ENCODE measurements at places on chromosomes 12 and 14.

- no peak for DNase-seq
Measured at GRCh38 chr12:30814295-30814655, 59.5 kb upstream of the CAPRIN2 start.

DNA sequence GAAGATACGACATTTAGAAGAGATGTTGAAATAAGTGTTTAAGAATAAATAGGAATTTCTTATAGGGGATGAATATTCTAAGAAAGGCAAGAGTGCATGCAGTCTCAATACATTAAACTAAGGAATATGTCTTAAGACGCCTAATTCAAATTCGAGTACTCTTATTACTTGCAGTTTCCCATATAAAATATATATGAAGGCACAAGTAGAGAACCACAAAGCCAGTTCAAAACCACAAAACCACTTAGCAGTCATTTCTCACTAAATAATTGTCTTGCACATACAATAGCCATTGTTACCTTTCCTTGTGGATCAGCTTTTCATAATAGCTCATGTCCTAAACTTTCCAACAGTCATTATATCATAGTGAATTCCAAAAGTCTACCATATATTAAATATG lies 91.0 kb upstream of the MON2 start:
- DNase-seq, result no peak

DNA sequence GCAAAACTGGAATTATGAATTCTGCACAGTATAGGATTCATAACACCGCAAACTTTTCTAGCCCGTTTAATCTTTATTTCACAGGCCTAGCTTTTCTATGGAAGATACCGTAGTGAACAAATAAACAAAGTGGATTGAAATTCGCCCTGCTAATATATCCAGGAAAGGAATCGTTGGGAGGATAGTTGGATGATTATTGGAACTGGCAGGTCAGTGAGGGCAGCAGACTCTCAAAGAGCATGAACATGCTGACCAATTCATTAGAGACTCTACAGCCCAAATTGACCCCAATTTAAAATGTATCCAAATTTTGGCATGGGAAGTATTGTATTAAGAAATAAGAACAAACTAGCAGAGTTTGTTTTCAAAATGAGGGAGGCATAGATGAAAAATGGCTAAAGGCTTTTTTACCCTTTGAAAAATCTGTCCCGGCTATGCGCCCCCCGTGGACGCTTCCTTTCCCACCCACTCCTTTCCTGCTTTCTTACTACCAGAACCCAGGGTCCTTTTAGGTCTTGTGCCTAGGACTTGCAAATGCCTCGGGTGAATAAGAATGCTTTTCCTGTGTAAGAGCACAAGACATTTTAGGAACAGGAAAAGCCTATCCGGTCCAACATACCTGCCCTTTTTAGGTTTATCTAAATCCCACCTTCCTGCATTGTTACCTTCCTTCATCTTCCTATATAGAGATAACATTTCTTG lies 84.6 kb upstream of the PTPRB start:
- no peak for DNase-seq

GRCh38 chr14:101200650-101201516 lies 297.4 kb upstream of the RTL1 start:
- peak; percentile 34 for DNase-seq

GRCh38 chr12:27537855-27538675 lies 14.1 kb downstream of the PPFIBP1 start:
- no peak for DNase-seq

DNA sequence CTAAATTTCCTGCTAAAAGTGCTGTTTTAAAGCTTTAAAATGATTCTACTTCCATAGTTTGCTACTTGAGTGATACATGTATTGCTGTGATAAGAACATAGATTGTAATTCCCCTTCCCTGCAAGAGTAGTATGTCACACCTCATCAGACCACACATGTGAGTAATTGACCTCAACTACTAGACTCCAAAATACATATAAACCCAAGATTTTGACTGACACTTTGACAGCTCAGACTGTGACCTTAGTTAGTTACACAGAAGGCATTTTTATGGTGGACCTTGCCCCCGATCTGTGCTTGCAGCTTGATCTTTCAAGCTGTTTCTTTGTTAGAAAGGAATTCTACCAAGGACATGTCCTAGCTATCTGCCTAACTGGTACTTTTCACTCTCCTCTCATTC lies 18.6 kb downstream of the APOBEC1 start:
- no peak for DNase-seq

- no peak for DNase-seq
Measured at GRCh38 chr14:105084741-105085571, 19.7 kb upstream of the GPR132 start.

- DNase-seq, result peak; percentile 11
Measured at GRCh38 chr14:94448071-94448808, 4.4 kb downstream of the SERPINA11 start.

GRCh38 chr12:23831739-23832138 lies 117.7 kb downstream of the SOX5 start:
- DNase-seq, result no peak

DNA sequence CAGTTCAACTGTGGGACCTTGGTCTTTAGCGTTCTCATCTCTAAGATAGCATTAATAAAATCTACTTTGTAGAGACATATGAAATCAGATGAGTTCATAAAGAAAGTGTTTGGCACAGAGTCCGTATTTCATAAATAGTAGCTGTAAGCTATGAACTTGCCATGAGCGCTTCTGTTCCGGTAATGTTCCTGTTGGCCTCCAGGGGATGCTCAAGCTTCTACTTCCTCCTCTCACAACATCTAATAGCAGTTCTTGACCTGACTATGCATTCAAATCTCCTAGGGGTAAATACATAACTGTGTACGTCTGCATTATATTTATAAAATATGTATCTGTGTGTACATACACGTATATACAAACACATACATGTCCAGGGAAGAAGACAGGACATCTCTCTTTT lies 288.2 kb upstream of the TMPO start:
- DNase-seq, result no peak

- DNase-seq, result no peak
Measured at GRCh38 chr12:20701106-20701505, 6.0 kb downstream of the SLCO1C1 start.

GRCh38 chr14:73760598-73761586 lies 46.7 kb upstream of the PNMA1 start:
- no peak for DNase-seq

DNA sequence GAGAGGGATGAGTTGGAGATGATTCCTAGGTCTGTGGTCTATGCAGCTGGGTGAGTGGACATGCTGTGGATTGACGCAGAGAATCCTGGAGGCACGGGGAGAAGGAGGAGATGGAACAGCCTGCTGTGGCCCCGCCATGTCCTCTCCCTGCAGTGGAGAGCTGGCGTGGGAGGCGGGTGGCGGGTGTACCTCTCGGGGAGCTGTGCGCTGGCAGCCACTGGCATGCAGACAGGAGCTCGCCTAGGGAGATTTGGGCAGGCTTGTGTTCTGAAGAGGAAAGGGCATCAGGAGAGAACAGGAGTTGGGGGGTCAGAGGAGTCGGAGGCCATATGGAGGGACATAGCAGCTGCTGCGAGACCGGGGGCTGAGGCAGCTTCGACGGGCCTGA lies 56.1 kb downstream of the TECPR2 start:
- no peak for DNase-seq

DNA sequence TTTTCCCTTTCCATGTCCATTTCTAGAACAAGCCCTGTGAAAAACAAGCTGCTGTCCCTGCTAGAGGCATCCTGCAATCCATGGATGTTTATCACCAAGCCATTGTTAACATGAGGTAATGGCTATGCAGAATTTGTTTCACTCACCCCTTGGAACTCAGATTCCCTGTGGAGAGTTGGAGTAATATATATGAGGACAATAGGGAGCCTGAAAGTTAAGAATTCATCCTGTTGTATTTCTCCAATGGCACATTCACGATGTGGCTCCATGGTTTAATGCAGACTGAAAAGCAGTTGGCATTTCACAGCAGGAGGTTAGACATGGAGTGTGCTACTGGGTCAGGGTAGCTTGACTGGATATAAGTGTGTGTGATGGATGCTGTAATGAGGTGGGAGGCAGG lies 32.4 kb downstream of the GPR65 start:
- DNase-seq, result no peak

DNA sequence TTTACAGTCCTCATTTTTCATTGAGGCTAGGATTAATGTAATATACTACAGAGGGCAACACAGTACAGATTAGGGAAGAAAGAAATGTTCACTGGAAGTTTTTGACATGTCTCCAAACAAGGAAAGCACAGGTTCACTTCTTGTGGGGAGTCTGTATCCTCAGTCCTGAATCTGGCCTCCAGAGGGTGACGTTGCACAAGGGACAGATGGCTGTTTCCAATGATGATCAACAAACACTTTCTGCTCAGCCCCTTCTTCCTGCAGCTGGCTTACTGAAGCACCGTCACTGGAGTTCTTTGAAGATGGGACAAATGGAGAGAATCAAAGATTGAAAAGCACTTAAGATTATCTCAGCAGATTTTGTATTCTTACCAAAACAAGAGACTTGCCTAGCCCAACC lies 123.3 kb upstream of the OR4E1 start:
- DNase-seq, result no peak

DNA sequence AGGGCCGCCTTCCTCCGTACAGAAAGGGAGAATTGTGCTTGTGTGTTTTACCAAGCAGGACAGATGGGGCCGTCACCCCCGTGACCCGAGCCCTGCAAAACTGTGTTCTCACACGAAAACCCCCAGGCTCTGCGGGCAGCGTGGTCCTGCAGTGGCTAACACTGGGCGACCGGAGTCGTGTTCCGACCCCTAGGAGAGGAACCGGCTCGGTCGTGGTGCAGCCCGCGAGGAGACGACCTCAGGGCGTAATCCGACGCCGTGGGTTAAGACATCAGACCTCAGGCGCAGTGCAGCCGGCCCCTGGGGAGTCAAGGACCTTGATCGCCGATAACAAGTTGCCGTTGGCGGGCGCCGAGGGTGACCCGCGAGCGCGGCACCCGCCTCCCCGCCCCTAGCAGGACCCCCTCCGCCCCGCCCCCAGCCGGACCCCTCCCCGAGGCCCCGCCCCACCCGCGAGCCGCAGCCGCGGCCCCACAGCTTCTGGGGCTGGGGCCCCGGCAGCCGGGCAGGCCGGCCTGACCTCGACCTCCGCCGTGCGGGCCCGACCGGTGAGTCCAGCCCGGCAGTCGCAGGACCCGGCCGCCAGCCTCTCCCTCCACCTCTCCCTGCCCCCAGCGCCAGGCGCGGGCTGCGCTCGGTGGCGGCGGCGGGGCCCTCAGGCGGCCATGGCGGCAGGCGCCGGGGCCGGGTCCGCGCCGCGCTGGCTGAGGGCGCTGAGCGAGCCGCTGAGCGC lies at the start of gene CHPT1:
TSS of gene CHPT1 (plus strand) at position 444 of the 733 bp plus-strand sequence. CDS start at position 666, 222 bp downstream.
- peak; percentile 88 for DNase-seq

DNA sequence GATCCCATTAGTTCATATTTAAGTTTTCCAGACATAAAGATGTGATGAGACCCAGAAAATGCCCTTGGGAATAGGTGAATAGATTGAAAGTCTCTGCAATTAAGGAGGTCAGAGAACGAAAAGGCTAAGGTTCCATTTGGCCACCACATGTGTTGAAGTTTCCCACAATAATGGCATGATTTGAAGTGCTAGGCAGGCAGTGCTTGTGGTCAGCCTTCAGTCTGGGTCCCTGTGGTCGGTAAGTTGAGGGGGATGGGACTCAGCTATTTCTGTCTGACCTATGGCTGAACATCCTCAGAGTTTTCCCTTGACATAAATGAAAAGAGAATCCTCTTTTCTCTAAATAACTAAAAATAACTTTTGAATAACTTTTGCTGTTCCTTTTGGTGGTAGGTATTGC lies 92.4 kb downstream of the PELI2 start:
- DNase-seq, result no peak

GRCh38 chr12:65829716-65830115 lies 5.4 kb downstream of the HMGA2 start:
- DNase-seq, result no peak

- DNase-seq, result peak; percentile 41
Measured at GRCh38 chr12:3550839-3551238, 59.8 kb downstream of the PRMT8 start.

DNA sequence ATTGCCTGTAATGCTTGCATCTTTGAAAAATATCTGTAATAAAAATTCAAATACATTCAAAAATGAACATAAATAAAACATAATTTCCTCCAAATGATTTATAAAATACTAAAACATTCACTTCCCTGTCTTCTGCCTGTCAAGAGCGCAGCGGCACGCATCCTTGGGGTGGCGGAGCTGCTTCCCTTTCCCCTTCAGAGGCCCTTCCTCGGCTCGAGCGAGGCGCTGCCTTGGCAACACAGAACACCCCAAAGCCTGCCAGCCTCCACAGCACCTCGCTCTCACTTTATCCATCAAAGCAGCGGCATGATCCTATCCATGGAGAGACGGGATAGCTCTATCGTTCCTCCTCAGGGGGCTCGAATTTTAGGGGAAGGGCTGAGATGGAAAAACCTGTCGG lies 146.2 kb downstream of the GXYLT1 start:
- no peak for DNase-seq

DNA sequence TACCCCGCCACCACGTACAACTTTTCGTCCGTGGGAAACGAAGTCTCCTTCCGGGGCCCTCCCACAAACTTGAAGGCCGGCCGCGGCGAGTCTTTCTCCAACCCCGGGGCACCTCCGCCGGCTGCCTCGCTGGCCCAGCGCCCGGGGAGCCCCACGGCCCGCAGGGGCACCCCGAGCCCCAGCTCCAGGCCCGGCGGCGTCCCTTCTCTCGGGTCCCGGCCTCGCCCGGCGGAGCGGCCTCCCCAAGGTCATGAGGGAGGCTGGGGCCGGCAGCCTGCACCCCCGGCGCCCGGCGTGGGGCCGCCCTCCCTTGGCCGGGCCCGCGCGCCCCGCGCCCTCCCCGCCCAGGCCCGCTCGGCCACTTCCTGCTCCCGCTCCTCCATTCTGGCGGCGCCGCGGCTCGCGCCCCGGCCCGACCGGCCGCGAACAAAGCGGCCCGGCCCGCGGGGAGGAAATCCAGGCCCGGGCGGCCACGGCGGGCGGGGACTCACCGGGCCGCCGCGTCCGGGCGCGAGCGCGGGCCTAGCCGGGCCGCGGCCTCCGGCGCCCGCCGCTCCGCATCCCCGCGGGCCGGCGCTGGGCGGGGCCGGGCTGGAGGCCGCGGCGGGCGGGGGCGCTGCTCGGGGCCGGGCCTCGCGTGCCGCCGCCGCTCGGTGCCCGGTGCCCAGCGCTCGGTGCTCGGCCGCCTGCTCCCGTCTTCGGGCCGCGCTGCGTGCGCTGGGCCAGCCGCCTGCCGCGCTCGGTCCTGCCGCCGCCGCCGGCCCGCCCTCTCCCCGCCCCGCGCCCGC lies at the start of gene AKT1:
TSS of gene AKT1 (minus strand) at position 756 of the 788 bp plus-strand sequence. CDS start 3,105 bp downstream, outside the sequence.
- no peak for DNase-seq

- DNase-seq, result no peak
Measured at GRCh38 chr12:132018193-132018916, 68.6 kb downstream of the EP400 start.

- DNase-seq, result no peak
Measured at GRCh38 chr14:31510222-31510621, 22.4 kb upstream of the GPR33 start.

GRCh38 chr12:49793620-49794019 lies 34.6 kb downstream of the NCKAP5L start:
- no peak for DNase-seq

DNA sequence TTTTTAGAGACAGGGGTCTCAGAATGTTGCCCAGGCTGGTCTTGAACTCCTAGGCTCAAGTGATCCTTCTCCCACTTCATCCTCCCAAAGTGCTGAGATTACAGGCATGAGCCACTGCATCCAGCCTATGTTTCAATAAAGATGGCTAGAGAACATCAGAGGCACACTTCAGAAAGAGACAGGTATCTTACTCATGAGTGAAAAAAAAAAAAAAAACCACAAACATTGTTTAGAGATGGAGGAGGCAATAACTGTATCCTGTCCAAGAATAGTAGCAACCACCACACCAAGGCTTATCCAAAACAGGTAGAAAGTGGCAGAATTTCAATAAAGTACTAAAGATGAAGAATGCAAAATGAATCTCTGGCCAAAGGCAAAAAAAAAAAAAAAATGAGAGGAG lies 30.3 kb downstream of the EEA1 start:
- DNase-seq, result no peak

GRCh38 chr12:10220398-10221077 lies 7.9 kb downstream of the GABARAPL1 start:
- no peak for DNase-seq

Measured in ecto neural progenitor cell (in vitro differentiated cells).